Lung microvascular endothelial cell (primary cell): ENCODE measurements at places on chromosomes 3 and 15. TPM values are rescaled to one million over a fixed set of nuclear protein-coding genes. Genes with fewer than 3 reads are reported as not detected.

The AMIGO3 gene
- under 0.01 and 0.40 TPM in 2 replicates for total RNA-seq

The ESYT3 gene
- total RNA-seq = not detected in 2 replicates

The SLC15A2 gene
- under 0.01 and 0.20 TPM in 2 replicates for total RNA-seq

The KIF15 gene
- total RNA-seq = 1.6 and 4.8 TPM in 2 replicates

The NPAP1 gene
- not detected in 2 replicates for total RNA-seq

The DET1 gene
- 1.6 and 2.2 TPM in 2 replicates for total RNA-seq

The ZNF385D gene
- 0.22 and 1.8 TPM in 2 replicates for total RNA-seq

The RETNLB gene
- not detected in 2 replicates for total RNA-seq

The ZMYND10 gene
- total RNA-seq = 0.20 and 0.22 TPM in 2 replicates

The ECE2 gene
- total RNA-seq = not detected in 2 replicates

The TM6SF1 gene
- 30.9 and 51.6 TPM in 2 replicates for total RNA-seq

The ZIC4 gene
- total RNA-seq = not detected in 2 replicates

The ABHD6 gene
- total RNA-seq = 11.6 and 35.1 TPM in 2 replicates

The GOLGA6A gene
- not detected in 2 replicates for total RNA-seq

The CSPG5 gene
- under 0.01 and 0.40 TPM in 2 replicates for total RNA-seq

The ADAMTS7 gene
- 2.6 and 7.0 TPM in 2 replicates for total RNA-seq

The CLDN18 gene
- total RNA-seq = not detected in 2 replicates

The ABHD17C gene
- total RNA-seq = 4.0 and 5.0 TPM in 2 replicates

The CLEC3B gene
- 0.20 and 0.22 TPM in 2 replicates for total RNA-seq
